ENCODE measurements at places on chromosomes 13 and 19. TPM values are rescaled to one million over a fixed set of nuclear protein-coding genes. Genes with fewer than 3 reads are reported as not detected.

Gene C1QTNF9B
- not detected for total RNA-seq

Gene SIGLEC6
- not detected for total RNA-seq

Gene TTC9B
- total RNA-seq = 2.3 TPM

Gene REEP6
- 9.2 TPM for total RNA-seq

DNA sequence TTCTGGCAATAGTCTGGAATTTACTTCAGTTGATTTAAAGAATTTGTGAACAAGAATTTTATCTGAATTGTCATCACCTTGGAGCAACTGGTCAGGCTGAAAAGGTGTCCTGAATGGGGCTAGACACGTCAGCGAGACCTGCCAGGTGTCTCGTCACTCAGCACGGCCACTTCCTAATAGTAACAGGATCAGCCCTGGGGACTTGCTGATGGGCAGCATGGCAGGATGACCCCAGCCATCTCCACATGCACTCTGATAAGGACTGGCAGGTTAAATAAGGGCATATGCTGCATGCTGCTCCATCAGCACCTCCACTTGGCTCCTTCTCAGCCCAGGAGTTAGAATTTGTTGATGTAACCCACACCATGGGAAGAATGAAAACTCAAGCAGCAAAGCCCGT is 224.2 kb downstream of the FOXO1 start:
- no peak for DNase-seq
- no peaks in the 10 kb centered on the region for H3K4me1 ChIP-seq
- H3K36me3 ChIP-seq = no peaks in the 10 kb centered on the region
- no peak overlapping the region for H3K27ac ChIP-seq
- H3K4me3 ChIP-seq = no peak overlapping the region
- no peaks in the 10 kb centered on the region for H3K27me3 ChIP-seq

DNA sequence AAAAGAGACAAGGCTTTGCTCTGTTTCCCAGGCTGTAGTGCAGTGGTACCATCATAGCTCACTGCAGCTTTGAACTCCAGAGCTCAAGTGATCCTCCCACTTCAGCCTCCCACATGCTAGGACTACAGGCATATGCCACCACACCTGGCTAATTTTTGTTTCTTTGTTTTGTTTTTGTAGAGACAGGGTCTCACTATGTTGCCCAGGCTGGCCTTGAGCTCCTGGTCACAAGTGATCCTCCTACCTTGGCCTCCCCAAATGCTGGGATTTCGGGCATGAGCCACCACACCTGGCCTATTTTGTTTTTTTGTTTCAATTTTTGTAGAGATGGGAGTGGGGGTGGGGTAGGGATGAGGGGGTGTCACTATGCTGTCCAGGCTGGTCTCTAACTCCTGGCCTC is 6.9 kb downstream of the WDR87 start:
- H3K27me3 ChIP-seq = no peaks in the 10 kb centered on the region
- no peaks in the 10 kb centered on the region for H3K36me3 ChIP-seq
- H3K4me3 ChIP-seq = no peak overlapping the region
- no peak for DNase-seq
- no peaks in the 10 kb centered on the region for H3K4me1 ChIP-seq

All from Panc1 (cell line).